ENCODE measurements at places on chromosomes 1 and 21. TPM values are rescaled to one million over a fixed set of nuclear protein-coding genes. Genes with fewer than 3 reads are reported as not detected.

The ADGRL2 gene
- not detected for total RNA-seq

The OR6K3 gene
- not detected for total RNA-seq

The CELA2B gene
- total RNA-seq: not detected

The NBPF20 gene
- 2.3 TPM for total RNA-seq

The DIO1 gene
- total RNA-seq: not detected
